ENCODE measurements at places on chromosomes 2 and 18. TPM values are rescaled to one million over a fixed set of nuclear protein-coding genes. Genes with fewer than 3 reads are reported as not detected.

CAPN14 gene
- 0.08 TPM for total RNA-seq

- H3K36me3 ChIP-seq = no peaks in the 10 kb centered on the region
- DNase-seq = no peak
- H3K27me3 ChIP-seq = no peaks in the 10 kb centered on the region
- H3K27ac ChIP-seq = no peak overlapping the region
- H3K4me1 ChIP-seq = no peaks in the 10 kb centered on the region
- no peak overlapping the region for H3K4me3 ChIP-seq
Observed at GRCh38 chr2:49860834-49861233, 706.5 kb upstream of the FSHR start.

GPR55 gene
- total RNA-seq = 0.05 TPM

GCKR gene
- total RNA-seq = 173 TPM

DNA sequence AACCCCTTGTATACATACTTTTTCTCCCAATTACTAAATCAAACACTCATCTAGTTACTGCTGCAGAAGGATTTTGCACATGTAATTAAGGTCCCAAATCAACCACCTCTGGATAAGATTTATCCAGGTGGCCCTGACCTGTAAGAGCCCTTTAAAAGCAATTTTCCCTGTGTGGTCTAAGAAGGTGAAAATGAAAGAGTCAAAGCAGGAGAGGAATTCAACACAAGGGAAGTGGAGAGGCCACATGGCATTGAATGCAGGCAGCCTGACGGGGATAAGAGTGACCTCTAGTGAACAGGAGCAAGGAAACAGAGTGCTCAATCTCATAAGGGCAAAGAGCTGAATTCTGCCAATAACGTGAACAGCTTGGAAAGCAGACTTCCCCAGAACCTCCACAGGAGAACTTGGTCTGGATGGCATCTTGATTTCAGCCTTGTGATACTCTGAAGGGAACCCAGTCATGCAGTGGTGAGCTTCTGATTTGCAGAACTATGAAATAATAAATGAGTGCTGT lies 27.2 kb downstream of the PPP3R1 start:
- H3K4me1 ChIP-seq = peaks cover 2% of the 10 kb centered on the region
- H3K27me3 ChIP-seq = no peaks in the 10 kb centered on the region
- no peak overlapping the region for H3K27ac ChIP-seq
- no peak for DNase-seq
- H3K36me3 ChIP-seq = no peaks in the 10 kb centered on the region

CCDC148 gene
- total RNA-seq = 0.37 TPM

DNA sequence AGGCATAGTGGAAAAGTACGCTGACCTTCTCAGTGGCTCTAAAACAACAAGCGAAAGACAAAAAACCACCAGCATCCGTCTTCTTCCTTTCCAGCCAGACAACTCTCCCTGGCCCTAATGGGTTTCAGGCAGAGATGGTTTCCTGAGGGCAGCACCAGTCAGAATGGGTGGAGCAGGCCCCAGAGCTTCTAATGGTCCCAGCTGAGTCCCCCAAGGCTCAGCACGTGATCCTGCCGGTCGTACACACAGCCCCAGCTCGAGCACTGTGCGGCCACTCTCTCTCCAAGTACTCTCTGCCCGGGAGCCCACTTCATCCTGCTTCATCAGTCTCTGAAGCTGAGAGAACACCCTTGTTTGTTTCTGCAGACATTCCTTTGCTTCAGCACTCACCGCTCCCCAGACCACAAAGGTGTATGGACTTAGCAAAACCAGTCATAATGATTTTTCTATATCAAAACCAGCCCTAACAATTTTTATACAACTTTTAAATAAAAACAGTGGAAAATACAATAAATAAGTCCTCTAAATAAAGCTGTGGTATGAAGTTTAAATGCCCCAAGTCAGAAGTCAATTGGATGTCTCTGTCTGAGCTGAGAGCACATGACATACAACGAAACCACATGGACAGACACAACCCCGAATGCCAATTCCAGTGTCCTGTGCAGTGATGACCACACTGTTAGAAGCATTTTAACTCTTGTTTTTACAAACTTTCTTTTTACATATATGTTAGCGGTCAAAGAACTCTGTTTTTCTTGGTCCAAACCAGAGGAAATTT lies 63.9 kb downstream of the PARD6G start:
- no peak overlapping the region for H3K4me3 ChIP-seq
- H3K4me1 ChIP-seq = peaks cover 4% of the 10 kb centered on the region
- no peak overlapping the region for H3K27ac ChIP-seq
- H3K27me3 ChIP-seq = no peaks in the 10 kb centered on the region
- no peaks in the 10 kb centered on the region for H3K36me3 ChIP-seq

COL6A3 gene
- total RNA-seq = 28.7 TPM

DNA sequence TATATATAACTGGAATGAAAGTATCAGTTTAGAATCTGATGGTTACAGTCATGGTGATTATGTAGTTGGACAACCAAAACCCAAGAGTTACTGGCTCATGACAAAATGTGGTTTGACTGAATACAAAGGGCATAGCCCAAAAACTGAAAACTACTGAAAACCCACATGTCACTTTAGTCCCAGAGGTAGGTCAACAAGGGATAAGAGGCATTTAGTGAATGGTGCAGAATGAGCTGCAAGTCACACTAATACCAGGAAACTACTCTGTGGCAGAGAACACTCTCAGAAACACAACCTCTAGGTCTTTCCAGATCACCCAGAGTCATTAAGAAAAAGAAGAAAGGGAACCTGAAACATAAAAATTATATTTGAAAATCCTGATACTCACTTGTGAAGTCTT lies 154.5 kb downstream of the AGPS start:
- H3K27me3 ChIP-seq = no peaks in the 10 kb centered on the region
- H3K27ac ChIP-seq = no peak overlapping the region
- H3K4me1 ChIP-seq = peaks cover 2% of the 10 kb centered on the region
- H3K36me3 ChIP-seq = no peaks in the 10 kb centered on the region
- H3K4me3 ChIP-seq = no peak overlapping the region
- no peak for DNase-seq

GRCh38 chr2:164205347-164205746 lies 415.9 kb downstream of the GRB14 start:
- no peaks in the 10 kb centered on the region for H3K4me1 ChIP-seq
- no peak overlapping the region for H3K4me3 ChIP-seq
- H3K36me3 ChIP-seq = no peaks in the 10 kb centered on the region
- H3K27ac ChIP-seq = no peak overlapping the region
- DNase-seq = no peak
- H3K27me3 ChIP-seq = no peaks in the 10 kb centered on the region

GRCh38 chr2:42931146-42931817 lies 138.9 kb upstream of the HAAO start:
- no peaks in the 10 kb centered on the region for H3K36me3 ChIP-seq
- H3K27ac ChIP-seq = peak overlapping the region; percentile 1
- H3K4me1 ChIP-seq = peaks cover 29% of the 10 kb centered on the region
- no peak overlapping the region for H3K4me3 ChIP-seq
- no peaks in the 10 kb centered on the region for H3K27me3 ChIP-seq
- DNase-seq = no peak

GRCh38 chr2:200089040-200089755 lies 133.8 kb downstream of the MAIP1 start:
- no peaks in the 10 kb centered on the region for H3K4me1 ChIP-seq
- no peaks in the 10 kb centered on the region for H3K36me3 ChIP-seq
- DNase-seq = no peak
- no peaks in the 10 kb centered on the region for H3K27me3 ChIP-seq

- no peaks in the 10 kb centered on the region for H3K27me3 ChIP-seq
- peak overlapping the region; percentile 68 for H3K27ac ChIP-seq
- no peak overlapping the region for H3K4me3 ChIP-seq
Observed at GRCh38 chr2:54901224-54901986, 148.8 kb downstream of the RTN4 start.

DNA sequence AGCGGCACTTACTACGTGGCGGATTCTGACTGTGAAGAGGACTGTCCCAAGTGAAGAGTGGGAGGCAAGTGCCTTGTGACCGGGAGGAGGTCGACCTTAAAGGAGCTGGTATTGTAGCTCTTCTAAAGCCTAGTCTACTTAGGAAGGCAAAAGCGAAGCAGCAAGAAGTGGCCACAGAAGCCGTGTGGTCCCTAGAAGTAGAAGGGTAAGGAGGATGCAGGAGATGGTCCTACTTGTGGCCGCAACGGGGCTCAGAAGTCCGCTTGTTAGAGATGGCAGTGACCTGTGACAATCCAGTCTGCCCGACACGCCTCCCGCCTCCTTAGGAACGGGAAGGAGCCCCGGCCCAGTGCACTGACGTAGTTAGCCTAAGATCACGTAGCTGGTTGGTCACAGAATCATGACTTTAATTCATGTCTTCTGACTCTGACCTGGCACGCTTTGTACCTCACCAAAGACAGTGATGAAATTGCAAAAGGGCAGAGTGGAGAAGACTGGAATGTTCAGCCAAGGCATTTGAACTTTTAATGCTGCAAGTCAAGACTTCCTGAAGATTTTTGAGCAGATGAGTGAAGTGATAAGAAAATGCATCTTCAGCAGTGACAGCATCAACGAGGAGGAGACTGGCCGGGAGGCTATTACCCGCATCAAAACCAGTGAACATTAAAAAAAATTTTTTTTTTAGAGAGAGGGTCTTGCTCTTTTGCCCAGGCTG lies 749 bp upstream of the EIF2AK3 start:
- no peaks in the 10 kb centered on the region for H3K36me3 ChIP-seq
- peak overlapping the region; percentile 92 for H3K27ac ChIP-seq
- no peak for DNase-seq
- H3K4me1 ChIP-seq = peaks cover 16% of the 10 kb centered on the region
- H3K27me3 ChIP-seq = no peaks in the 10 kb centered on the region
- H3K4me3 ChIP-seq = peak overlapping the region; percentile 88

DNA sequence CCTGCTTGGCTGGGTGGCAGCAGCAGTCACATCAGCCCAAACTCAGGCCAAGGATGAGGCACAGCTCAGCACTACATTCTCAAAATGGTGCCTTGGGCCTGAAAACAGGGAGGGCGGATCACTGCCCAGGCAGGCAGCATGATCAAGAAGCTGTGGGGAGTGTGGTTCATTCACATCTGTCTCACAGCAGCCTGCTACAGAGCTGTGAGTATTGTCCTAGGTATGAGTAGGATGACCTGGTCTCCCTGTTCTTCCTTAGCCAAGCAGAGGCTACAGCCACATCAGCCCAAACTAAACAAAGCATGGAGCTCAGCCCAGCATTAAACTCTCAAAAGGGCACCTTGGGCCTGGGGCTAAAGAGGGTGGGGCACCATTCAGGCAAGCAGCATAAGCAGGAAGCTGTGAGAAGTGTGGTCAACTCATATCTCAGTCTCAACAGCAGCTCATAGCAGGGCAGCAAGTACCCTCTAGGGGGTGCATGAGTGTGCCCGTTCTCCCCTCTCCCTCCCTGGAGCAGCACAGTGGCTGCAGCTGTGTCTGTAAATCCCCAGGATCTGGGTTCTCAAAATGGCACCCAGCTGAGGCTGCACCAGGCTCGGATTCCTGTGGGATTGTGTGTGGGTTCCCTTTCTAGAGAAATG lies 139.6 kb downstream of the TRABD2A start:
- no peaks in the 10 kb centered on the region for H3K4me1 ChIP-seq
- no peaks in the 10 kb centered on the region for H3K36me3 ChIP-seq
- no peaks in the 10 kb centered on the region for H3K27me3 ChIP-seq
- no peak overlapping the region for H3K27ac ChIP-seq
- H3K4me3 ChIP-seq = no peak overlapping the region
- DNase-seq = no peak

- no peaks in the 10 kb centered on the region for H3K27me3 ChIP-seq
- no peak for DNase-seq
- no peak overlapping the region for H3K4me3 ChIP-seq
- peak overlapping the region; percentile 37 for H3K27ac ChIP-seq
- H3K36me3 ChIP-seq = no peaks in the 10 kb centered on the region
Observed at GRCh38 chr18:79524181-79525078, 128.7 kb downstream of the NFATC1 start.

GRCh38 chr2:177489719-177490301 lies 97.2 kb downstream of the AGPS start:
- no peak overlapping the region for H3K4me3 ChIP-seq
- H3K27ac ChIP-seq = no peak overlapping the region
- no peaks in the 10 kb centered on the region for H3K4me1 ChIP-seq
- peaks cover 7% of the 10 kb centered on the region for H3K36me3 ChIP-seq
- no peak for DNase-seq

GRCh38 chr2:144357623-144358373 lies 162.1 kb downstream of the ZEB2 start:
- peak overlapping the region; percentile 11 for H3K27ac ChIP-seq
- H3K27me3 ChIP-seq = no peaks in the 10 kb centered on the region
- no peaks in the 10 kb centered on the region for H3K36me3 ChIP-seq
- no peak overlapping the region for H3K4me3 ChIP-seq
